ENCODE measurements at places on chromosomes 2 and 18.

DNA sequence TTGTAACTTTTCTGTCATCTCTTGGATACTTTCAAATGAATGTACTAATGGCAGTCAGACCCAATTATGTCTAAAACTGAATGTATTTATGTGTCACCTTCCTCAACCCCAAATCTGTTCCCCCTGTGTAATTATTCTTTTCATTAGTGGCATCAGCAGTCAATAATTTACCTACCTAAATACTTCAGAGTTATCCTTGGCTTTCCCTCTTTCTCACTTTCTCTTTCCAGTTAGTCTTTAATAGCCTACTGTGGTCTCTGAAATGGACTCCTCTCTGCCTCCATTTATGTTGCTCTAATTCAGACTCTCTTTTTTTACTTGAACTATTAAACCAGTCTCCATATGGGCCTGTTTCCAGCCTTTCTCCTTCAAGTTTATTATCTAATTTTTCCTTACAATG, 21.0 kb downstream of the C18orf63 start:
- DNase-seq: no peak

DNA sequence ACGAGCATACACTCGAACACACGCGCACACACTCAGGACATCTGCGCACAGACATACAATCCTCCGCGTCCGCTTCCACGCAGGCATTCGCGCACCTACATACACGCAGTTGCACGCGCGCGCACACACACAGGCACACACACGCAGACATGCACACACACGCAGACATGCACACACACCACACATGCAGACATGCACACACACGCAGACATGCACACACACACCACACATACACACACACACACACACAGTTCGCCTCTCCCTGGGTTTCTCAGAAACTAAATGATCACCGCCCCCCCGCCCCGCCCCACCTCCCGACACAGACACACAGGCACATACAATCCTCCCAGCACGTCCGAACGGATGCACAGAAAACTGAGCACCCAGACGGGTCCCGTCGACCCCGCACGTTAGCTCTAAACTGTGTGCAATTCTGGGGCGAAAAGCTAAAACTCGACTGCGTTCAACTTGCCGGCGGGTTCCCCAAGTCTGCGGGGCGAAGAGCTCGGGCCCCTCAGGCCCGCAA, 1.0 kb downstream of the EPHA4 start:
- no peak for DNase-seq

- no peak for DNase-seq
Observed at GRCh38 chr2:12844511-12844910, 127.8 kb downstream of the TRIB2 start.

GRCh38 chr2:98180456-98180855, 93.5 kb downstream of the VWA3B start:
- no peak for DNase-seq

GRCh38 chr2:168600949-168601348, 144.9 kb downstream of the CERS6 start:
- no peak for DNase-seq

- DNase-seq: no peak
Observed at GRCh38 chr2:127175041-127175721, 44.9 kb downstream of the CYP27C1 start.

DNA sequence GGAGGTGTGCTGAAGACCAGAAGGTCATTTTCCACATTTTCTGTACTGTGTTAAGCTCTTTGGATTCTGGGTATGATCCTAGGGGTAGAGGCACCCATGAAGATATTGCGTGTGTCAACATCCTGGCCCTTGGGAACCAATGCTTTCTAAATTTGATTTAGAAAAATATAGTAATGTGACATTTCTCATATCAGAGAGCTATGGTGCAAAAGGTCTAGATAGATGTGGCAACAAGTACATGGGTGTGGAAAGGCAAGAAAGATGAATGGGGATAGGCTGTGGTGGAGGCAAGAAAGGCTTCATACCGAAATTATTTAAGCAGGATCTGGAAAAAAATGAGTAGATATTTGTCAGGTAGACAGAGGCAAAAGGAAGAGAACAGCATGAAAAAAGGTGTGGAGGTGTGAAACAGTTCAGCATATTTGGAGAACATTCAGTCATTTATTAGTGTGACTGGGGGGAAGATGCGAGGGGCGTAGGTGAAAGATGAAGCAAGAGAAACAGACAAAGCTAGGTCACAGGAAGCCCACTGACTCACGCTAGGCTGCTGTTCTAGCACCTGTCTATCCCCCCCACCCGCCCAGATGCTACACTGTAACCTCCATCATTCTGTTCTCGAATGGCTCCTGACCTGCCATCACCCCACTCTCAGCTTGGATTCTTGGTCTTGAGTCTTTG, 11.7 kb downstream of the DOK1 start:
- DNase-seq: no peak

GRCh38 chr2:58416696-58417095, 175.6 kb upstream of the FANCL start:
- DNase-seq: no peak

DNA sequence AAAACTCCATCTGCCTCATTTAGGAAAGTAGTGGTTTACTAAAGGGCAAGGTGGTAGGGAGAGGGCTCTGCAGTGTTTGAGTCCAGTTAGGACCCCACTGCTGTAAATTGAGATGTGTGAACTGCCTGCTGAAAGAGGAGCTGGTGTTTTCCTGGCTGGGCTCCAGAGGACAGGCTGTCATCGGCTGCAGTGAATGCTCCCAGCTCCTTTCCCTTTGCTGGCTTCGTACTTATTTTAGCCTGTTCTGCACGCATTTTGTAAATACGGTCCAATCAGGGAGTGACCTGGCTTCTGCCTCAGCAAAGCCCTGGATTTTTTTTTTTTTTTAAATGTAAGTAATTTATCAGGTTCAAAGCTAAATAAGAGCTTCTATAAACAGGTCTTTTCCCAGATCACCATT, 37.5 kb downstream of the SLC4A3 start:
- no peak for DNase-seq

GRCh38 chr2:30425326-30425725, 21.7 kb upstream of the LCLAT1 start:
- no peak for DNase-seq

- no peak for DNase-seq
Observed at GRCh38 chr2:69741575-69742321, at the start of gene ANXA4. ANXA4 (plus strand) TSS chr2:69742134; CDS start chr2:69781566, 39,432 bp downstream.

DNA sequence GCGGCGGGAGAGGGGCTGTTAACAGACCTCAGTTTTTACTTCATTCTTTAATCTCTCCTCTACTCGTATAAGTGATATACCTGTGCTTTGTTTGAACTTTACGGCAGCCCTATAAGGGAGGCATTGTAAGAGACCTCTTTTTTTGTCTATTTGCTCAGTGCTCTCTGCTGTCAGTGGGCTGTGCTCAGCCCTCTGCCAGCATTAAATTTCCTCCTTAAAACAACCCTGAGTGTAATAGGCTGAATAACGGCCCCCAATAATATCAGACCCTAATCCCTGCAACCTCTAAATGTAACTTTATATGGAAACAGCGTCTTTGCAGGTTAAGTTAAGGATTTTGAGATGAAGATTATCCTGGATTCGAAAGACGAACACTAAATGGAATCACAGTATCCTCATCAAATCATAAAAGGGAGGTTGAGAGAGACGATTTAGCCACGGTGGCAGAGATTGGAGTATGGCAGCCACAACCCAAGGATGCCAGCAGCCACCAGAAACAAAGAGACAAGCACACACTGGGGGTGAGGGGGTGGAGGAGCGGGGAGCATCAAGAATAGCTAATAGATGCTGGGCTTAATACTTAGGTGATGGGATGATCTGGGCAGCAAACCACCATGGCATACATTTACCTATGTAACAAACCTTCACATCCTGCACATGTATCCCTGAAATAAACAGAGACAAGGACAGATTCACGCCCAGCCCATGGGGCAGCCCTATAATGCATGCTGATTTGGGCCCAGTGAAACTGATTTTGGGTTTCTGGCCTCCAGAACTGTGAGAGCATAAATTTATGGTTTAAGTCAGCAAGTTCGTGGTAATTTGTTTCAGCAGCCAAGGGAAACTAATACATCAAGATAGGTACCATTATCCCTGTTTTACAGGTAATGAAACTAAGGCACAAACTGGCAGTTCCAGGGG, 894 bp upstream of the FARSB start:
- DNase-seq: no peak

GRCh38 chr2:105875241-105875640, 130.5 kb downstream of the NCK2 start:
- DNase-seq: no peak

DNA sequence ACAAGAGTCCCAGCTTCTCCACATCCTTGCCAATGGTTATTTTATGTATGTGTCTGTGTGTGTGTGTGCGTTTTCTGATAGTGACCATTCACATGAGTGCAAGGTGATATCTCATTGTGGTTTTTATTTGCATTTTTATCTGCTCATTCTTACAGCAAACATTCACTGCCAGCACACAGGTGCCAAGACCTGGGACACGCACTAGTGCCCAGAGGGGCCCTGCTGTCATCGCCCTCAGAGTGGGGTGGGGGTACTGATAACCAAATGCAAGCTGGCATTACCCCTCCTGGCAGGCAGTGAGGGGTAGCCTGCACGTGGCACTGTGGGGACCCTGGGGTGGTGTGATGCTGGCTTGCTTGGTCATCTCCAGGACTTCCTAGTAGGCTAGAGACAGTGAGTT, 285.4 kb downstream of the LPIN1 start:
- DNase-seq: no peak

- no peak for DNase-seq
Observed at GRCh38 chr2:23669413-23670244, 257.3 kb downstream of the ATAD2B start.

- no peak for DNase-seq
Observed at GRCh38 chr2:24421668-24422067, 61.3 kb upstream of the ITSN2 start.

DNA sequence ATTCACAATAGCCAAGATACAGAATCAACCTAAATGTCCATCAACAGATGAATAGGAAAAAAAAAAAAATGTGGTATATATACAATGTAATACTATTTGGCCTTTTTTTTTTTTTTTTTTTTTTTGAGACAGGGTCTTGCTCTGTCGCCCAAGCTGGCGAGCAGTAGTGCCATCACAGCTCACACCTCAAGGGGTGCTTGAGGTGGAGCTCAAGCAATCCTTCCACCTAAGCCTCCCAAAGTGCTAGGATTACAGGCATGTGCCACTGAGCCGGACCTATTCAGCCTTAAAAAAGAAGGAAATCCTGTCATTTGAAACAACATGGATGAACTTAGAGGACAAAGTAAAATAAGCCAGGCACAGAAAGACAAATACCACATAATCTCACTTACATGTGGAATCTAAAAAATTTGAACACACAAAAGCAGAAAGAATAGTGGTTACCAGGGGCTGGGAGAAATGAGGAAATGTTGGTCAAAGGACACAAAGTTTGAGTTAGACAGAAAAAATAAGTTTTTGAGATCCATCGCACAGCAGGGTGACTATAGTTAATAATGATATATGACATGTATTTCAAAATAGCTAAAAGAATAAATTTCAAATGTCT, 26.0 kb downstream of the TLK1 start:
- DNase-seq: no peak

GRCh38 chr2:102251042-102251848, 60.1 kb upstream of the IL1RL1 start:
- DNase-seq: no peak

DNA sequence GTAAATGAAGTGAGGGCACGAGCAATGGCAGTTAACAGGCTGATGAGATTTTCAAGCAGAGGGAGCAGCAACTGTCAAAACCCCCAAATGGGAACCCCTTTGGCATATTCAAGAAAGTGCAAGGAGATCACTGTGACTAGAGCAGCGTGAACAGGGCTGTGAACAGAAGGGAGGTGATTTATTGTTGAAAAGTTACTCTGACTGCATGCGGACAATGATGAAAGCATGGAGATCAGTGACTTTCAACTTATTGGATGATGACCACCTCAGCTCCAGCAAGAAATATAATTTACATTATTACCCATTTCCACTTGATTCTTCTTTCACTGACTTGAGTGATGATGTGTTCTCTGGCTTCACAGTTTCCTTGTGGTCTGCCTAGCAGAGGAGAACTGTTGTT, 187.8 kb upstream of the BOD1L2 start:
- DNase-seq: no peak

- no peak for DNase-seq
Observed at GRCh38 chr18:61896757-61897156, 4.0 kb upstream of the RNF152 start.

DNA sequence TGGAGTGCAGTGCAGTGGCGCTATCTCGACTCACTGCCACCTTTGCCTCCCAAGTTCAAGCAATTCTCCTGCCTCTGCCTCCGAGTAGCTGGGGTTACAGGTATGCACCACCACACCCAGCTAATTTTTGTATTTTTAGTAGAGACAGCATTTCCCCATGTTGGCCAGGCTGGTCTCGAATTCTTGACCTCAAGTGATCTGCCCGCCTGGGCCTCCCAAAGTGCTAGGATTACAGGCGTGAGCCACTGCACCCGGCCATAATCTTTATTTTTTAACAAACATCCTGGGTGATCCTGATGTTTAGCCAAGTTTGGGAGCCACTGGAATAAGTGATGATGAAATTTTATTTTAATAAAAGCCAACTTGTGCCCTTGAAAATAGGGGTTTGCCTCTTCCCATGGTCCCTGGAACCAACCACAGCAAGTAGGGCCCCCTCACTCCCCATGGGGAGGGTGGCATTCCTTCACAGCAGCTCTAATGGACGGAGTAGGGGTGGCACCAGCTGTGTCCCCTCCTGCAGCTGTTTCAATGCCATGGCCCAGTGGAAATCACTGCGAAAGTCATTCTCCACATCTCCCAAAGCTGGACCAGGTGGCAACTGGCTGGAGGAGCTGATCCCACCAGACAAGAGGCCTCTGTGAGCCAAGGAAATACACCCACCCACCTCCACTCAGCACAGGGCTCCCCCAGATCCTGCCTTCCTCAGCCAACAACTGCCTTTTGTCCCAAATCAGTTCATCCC, 194.8 kb downstream of the ZFP36L2 start:
- DNase-seq: no peak

GRCh38 chr18:65721619-65722018, 29.2 kb upstream of the CDH7 start:
- DNase-seq: no peak

DNA sequence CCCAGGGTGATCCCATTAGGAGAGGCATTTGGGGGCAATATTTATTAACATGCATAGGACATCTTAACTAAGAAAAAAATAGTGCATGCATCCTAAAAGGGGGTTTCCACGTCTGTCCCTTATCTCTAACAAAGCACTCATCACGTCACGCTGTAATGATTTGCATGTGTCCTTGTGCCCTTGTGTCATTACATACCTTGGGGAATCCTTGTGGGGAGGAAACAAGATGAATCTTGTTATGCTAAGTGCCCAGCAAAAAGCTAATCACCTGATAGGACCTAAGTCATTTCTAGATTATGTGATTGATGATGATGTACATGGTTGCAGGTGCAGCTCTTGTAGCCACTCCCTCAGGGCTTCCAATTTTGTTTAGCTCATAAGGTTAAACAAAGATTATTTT, 250.9 kb downstream of the FBXO15 start:
- DNase-seq: no peak

DNA sequence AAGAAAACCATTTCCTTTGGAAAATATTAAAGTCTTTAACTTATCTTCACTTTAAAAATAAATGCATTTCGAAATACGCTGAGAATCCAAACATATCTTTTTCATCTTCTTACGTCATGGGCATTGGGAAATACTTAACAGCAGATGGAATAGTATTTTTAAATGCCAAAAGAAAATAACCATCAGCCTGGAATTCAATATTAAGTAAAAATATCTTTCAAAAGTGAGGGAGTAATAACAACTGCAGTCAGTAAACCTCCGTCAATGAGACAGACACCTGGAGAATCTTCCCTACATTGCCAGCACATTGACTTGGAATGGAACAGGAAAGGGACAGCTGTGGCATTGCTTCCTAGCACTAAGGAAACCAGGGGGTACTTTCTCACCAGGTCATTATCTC, 290.4 kb upstream of the TNP1 start:
- DNase-seq: no peak

All from AG04449 (cell line).